ENCODE measurements at places on chromosomes 6 and 20.

DNA sequence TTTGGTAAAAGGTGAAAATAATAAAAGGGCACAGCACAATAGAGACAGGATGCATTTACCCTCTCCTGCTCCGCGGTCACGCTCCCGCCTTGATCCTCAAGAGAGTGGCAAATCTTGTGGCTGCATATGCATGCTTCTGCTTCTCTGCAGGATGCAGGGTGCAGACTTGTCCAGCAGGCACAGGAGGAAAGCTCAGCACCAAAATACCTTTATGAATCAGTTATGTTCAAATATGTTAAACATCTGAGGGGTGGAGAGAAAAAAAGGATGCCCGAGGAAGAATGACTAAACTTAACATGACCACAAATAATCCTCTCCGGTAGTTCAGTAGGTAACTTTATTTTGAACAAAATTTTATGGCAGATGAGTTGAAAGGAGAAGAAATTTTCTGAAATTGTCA is 366.1 kb upstream of the SOX4 start:
- DNase-seq, result no peak

DNA sequence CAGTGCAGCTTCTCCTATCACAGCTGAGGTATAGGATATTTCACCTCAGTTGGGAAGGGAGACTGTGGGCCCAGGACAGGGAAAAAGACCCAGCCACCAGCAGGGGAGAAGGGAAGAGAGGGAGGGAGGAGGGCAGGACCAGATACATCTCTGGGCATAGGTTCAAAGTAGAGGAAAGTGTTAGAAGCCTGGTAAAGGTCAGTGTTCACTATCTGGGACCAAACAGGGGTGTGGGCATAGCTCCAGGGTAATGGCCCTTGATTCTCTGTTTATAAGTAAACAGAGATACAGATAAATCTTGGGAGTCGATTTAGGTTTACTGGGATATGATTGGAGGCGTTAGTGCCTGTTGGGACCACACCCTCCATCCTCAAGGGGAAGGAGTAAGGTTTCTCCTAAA is 266.2 kb downstream of the LRFN2 start:
- DNase-seq, result no peak

DNA sequence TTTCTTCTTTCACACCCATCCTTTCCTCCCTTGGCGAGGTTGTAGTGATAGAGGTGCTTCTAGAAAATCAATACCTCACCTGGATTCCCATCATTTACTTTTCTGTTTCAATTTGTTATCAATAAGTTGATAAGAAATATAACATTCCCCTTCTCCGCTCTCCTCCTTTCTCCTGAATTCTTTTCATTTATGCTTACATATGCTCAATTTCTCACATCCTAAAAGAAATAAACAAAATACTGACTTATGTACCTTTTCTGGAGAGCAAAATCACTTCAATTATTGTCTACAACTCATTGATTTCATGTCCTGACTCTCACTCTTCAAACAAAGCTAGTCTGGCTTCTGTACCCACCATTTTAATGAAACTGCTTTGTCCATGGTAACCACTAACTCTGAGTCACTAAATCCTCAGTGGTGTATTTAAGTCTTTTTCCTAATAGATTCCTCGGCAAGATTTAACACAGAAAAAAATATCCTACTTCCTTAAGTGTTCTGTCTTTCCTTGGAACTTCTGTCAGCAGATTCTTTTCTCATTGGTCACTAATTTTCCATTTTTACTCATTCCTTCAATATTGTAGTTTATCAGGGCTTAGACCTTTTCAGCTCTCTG is 289.6 kb downstream of the RFPL4B start:
- DNase-seq, result no peak

DNA sequence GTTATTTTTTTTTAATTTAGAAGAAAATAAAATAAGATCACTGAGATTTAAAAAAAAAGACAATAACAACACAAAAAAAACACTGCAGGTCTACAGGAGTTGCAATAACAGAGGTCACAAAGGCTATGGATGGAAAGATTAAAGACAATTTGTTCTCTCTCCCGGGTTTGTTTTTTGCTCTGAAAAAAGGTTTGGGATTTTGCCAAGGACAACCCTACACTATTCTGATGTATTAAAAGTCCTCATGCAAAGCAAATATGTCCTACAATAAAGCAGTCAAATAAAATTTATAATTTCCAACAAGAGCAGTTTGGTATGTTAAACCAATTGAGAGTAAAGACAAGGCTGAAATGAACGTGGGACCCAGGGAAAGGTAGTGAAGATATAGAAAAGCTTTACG is 55.6 kb downstream of the PTPRK start:
- no peak for DNase-seq

DNA sequence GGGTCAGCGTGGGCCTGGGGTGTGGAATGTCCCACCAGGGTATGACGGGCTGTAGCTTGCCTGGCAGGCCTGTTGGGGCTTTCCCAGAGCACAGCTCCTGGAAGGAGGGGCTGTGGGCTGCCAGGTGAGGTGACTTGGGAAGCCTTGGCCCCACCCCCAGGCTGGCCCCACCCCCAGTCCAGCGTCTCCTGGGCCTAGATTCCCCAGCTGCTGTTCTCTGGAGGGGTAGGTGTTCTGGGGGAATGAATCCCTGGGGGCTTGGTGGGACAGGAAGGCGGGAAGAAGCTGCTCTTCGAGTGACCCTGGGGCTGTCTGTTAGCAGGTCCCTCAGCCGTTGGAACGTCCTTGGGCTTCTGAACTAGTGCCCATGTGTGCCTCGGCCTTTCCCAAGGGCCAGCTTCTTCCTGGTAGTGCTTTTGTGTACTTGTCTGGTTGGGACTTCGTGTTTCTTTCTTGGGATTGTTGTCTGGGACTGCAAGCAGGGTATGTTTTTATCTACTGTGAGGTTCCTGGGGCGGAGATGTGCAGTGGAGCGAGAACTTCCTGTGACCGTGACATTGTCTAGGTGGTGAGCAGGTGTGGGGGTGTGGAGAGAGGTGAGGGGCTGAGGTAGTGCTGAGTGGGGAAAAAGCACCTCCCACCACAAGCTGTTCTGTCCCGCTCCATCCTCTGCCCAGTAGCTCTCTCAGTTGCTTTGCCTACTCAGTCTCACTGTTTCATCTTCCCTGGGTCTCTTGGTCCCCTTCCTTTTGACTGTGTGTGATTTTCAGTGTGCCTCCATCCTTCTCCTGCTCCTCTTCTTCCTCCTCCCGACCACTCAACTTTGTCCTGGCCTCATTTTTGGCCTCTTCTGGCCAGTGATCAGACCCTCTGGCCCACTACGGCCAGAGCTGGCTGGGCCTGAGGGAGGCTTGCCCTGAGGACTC is 1.3 kb upstream of the DDR1 start:
- DNase-seq, result no peak

- DNase-seq, result no peak
Observed at GRCh38 chr6:94751641-94752329, 825.5 kb upstream of the MANEA start.

DNA sequence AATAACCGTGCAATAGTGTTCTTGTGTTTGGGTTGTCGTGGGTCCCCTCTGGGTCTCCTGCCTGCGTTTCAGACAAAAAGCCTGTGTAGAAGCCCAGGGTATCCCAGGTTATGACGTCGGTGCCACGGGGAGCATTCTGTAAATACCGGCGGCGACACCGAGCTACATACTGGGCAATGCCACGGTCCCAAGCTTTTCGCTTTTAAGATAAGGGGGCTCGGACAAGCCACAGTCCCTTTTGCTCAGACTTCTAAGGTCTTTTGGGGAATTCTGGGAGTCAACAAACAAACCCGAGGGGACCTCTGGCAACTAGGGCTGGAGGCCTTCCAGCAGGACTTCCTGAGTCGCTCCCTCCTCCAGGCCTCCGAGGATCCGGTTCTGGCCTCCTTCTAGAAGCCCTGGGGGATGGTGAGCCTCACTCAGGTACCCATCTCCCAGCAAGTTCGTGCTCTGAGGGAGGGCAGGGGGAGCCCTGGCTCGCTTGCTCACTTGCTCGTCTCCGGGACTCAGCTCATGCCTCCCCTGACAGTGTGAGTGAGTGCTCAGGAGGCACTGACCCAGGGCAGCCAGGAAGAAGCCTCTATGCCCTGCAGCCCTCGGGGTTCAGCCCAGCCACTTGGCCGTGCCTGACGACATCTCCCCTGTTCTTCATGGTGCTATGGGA is 62.4 kb upstream of the MRPS10 start:
- peak; percentile 68 for DNase-seq

- DNase-seq, result no peak
Observed at GRCh38 chr6:2505624-2506023, 245.1 kb downstream of the MYLK4 start.

GRCh38 chr6:83978324-83978734 is 55.2 kb upstream of the MRAP2 start:
- DNase-seq, result no peak

GRCh38 chr6:135465307-135465706 is 32.2 kb downstream of the AHI1 start:
- DNase-seq, result no peak

DNA sequence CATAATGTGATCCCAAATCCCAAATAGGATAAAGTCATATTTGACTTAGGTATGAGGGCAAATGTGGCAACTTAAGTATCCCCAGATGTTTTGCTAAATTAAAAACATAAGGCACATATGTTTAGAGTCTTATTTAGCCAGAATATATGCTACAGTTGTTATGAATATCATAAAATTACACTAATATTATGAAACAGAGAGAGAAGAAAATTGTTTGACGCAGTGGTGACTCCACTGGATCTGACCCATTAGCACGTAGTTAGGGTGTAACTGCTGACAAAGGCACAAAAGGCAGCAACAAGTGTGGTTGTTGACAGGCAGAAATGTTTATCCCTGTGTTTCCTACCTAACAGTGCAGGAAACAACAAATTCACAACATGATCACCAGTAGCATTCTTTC is 152.4 kb upstream of the THBS2 start:
- DNase-seq, result no peak

DNA sequence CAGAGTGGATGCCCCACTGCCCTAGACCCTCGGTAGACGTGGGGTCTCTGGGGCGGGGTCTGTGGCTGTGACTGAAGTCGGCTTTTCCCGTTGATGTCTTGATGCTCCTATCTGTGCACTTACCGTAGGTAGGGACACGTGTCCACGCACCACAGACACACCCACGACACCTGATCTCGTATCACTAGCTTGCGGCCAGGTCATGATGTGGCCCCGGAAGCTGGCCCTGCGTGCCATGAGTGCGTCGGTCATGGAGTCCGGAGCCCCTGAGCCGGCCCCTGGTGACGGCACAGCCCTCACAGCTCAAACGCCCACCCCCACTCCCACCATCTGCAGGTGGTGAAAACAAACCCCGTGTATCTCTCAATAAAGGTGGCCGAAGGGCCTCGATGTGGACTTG is 33.9 kb upstream of the MRGBP start:
- DNase-seq, result no peak

GRCh38 chr6:45535933-45536332 is 158.2 kb upstream of the SUPT3H start:
- no peak for DNase-seq

GRCh38 chr6:132065556-132065955 is 114.4 kb upstream of the CCN2 start:
- no peak for DNase-seq

DNA sequence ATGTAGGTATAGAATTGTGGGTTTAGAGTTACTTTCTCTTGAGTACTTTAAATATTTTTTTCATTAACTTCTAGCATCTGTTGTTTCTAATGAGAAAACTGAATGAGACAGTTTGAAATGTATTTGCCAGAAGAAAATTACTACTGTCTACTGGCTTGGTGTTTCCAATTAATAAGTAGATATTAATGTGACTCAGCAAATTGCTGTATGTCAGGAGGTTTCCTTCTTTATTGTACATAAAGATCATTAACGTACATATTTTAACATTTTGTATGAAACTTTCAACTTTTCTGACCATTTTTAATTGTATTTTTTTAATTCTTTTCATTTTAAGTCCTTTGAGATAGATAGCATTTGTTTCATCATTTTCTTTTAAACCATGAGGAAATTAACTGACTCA is 135.1 kb upstream of the SLC22A23 start:
- DNase-seq, result no peak

GRCh38 chr6:25963426-25964123 is 973 bp downstream of the TRIM38 start:
- peak; percentile 45 for DNase-seq

DNA sequence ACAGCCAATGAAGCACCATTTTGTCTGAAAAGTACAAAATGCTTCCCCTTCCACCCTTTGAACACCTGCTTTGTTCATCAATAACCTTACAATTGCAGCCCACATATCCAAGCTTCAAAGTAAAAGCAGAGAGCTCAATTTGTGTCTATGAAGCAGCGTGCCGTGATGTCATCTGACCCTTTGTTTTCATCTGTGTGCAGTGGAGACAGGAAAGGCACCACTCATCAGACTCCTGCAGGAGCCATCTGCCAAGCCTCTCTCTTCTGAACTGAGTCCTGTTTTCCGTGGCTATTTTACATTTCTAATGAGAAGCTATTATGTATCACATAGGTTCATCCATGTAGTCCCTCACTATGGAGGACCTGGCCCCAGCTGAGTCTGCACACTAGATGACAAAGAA is 7.5 kb upstream of the LY86 start:
- no peak for DNase-seq

- no peak for DNase-seq
Observed at GRCh38 chr6:14912706-14913105, 333.2 kb upstream of the JARID2 start.

DNA sequence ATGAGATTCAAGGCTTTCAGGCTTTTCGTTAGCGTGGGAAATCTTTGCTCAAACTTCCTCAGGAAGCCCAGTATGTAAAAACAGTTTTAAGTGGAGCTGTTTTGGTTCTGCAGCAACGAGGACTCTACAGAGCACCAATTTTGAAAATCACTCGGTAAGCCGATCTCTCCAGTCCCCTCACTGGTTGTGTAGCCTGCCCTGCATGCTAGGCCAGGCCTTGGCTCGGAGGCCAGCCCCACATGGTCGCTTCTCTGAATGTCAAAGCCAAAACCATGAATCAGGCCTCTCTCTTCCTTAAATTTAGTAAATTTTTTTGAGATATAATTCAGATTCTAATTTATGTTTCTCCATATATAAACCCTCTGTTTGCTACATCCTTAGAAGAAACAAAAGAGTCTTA is 108.0 kb downstream of the CHD6 start:
- no peak for DNase-seq

DNA sequence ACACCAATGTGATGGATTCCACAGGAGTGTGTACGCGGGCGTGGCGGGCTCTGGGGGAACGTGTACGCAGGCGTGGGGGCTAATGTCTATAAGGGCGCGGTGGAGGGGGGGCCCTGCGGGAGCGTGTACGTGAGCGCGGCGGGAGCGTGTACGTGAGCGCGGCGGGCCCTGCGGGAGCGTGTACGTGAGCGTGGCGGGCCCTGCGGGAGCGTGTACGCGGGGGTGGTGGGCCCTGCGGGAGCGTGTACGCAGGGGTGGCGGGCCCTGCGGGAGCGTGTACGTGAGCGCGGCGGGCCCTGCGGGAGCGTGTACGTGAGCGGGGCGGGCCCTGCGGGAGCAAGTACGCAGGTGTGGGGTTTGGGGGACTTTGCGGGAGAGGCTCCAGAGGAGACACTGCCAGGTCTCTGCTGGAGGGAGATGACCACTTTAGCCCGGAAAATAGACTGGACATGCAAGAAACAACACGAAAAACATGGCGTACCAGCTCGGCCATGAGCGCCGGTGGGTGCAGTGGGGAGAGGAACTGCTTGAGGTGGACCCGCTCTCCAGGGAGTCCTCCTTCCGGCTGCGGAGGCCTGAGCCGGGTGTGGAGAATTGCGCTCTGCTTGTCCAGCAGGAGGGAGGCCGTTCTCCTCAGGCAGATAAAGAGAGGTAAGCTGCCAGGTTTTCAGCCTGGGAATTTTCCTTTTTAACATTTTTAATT is 27.8 kb upstream of the SMOC2 start:
- DNase-seq, result no peak
